BE2C (cell line): ENCODE measurements at places on chromosomes 5 and 9.

DNA sequence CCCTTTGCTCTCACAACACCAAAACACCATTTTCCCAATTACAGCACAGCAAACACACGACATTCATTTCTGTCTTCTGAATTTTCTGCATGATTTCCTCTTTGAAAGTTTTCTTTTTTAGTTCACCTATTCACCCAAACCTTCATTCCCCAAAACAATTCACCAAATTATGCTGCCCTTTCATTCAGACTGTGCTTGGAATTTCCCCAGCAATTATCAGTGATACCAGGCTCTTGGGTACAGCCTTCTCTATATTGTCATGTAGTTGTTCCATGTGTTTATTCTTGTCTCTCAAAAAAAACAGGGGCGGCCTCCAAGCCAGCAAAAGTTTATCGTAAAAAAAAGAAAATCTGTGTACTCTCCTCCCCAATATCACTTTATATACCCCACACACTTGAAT lies 9.0 kb upstream of the LIX1 start:
- no peak for DNase-seq

- DNase-seq = peak; percentile 25
Observed at GRCh38 chr5:41433552-41434181, 76.7 kb downstream of the PLCXD3 start.

GRCh38 chr9:12784461-12785259 lies 9.8 kb downstream of the LURAP1L start:
- DNase-seq = no peak

GRCh38 chr5:174527916-174528540 lies 196.4 kb upstream of the MSX2 start:
- no peak for DNase-seq

DNA sequence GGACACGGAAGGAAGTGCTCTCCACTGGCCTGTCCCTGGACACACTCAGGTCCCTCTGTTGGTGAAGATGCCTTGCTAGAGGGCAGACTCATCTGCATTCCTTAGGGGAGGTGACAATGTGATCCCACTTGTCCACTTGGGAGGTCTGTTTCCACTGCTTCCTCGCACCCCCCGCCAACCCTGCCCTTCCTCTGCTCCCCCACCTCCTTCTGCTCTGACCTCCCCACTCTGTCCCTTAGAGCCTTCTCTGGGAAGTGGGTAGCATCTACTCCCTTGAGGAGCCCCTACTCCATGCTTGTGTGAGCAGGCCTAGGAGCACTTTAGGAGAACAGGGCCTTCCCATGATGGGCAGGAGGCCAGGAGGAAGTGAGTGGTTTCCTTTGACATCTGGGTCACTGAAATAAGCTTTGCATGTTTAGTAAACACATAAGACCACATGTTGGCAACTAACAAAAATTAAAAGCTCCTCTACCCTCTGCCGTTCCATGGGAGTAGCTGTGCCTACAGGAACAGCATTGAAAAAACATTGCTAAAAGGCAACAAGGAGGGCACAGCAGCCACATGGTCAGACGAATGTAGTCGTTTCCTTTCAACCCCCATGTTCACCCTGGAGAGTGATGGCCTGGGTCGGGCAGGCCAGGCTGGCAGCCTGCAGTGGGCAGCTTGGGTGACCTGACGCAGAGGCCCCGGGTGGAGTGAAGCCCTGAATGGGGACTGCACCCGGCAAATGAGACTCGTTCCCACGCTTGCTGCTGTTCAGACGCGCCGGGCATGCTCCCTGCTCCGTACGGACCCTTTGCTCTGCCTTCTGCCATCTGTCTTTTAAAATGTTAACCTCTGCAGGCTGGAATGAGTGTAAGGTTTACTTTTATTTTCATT lies 634.0 kb downstream of the IRX1 start:
- DNase-seq = no peak

DNA sequence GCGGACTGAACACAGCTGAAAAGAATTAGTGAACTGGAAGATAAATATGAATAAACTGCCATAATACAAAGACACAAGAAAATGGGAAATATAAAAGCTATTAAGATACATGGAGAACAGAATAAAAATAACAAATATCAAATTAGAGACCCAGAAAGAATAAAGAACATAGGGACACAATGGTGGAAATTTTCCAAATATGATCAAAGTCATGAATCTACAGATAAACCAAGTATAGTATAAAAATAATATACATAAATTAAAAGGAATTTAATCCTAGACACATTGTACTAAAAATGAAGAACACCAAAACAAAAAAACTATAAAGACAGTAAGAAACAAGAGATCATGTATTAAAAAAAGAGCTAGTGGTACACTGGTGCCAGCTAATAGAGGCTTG lies 194.9 kb downstream of the MLLT3 start:
- DNase-seq = no peak

DNA sequence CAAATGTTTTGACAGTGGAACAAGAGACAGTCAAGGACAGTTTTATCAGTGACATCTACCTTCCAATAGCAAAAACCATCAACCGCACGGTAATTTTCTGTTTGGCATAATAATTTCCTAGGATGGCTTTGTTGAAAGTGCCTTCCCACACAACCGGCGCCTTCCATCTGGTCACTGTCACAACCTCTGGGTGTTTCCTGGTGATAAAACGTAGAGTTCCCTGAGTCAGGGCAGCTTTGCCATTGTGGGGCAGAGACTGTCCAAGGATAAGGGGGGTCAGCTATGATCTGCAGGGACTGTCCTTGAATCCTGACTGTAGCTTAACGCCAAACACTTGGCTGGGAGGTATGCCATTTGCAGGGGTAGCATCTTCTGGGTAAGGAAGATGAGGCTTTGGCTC lies 47.6 kb downstream of the GGTA1 start:
- DNase-seq = no peak

- DNase-seq = no peak
Observed at GRCh38 chr9:131700765-131701435, 39.0 kb downstream of the RAPGEF1 start.

DNA sequence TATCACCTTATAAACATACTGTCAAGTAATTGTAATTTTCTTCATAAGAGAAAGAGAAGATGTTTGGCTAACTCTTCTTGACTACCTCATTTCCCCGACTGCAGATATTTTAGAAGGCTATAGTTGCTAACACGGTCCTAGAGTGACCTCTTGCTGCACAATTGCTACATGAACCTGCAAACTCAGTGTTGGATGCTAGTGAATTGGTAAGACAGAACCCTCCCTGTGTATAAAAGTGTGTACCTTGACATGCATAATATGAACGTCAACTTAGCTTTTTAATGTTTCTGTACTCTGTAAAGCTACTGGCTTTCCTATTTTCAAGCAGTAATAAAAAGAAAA lies 46.7 kb upstream of the CER1 start:
- peak; percentile 47 for DNase-seq

DNA sequence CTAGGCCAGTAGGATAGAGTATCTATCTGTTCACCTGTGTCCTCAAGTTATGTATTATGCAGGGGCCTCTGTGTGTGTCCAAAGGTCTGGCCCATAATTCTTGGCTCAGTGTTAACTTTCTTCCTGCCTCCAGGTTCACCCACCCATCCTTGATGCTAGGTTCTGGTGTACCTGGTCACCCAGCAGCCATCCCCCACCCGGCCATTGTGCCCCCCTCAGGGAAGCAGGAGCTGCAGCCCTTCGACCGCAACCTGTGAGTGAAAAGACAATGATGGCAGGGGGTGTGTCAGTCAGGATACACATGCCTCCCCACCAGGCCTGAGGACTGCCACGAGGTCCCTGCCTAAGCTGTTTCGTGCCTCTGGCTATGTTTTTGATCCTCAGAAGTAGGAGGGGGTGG lies 27.6 kb downstream of the TCF7 start:
- no peak for DNase-seq
